ENCODE measurements at places on chromosomes 2 and 18.

GRCh38 chr18:35045806-35046205 is 4.6 kb downstream of the MAPRE2 start:
- no peak for DNase-seq

DNA sequence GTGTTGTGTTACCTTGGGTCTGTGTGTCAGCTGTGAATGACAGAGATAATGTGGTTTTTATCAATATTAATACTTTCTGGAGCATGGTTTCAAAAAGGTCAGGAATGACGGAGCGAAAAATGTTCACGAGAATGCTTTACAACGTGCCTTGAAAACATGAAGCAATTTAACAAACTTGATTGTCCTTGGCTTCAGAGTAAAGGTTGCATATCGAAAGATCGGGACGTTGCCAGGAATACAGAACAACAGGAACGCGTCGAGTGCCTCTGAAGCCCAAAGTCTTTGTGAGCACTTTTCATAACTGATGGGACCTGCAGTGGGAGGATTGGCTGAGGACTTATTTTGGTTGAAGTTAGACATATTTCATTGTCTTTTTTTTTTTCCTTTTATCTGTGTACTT is 206.1 kb downstream of the ZNF407 start:
- no peak for DNase-seq

DNA sequence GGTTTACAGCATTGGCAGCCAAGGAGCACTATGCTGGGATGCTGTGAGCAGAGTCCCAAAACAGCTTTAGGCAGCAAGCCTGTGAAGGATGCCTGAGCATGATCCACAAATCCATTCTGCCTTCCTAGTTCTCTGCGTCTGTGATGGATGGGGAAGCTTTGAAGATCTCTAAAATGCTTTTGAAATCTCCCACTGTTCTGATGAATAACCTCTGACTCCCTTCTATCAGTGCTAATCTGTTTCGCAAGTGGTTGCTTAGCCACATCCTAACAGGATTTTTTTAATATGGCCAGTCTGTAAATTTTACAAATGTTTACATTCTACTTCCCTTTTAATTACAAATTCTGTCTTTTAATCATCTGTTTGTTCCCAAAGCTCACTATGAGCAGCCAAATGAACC is 319.2 kb downstream of the GULP1 start:
- no peak for DNase-seq

DNA sequence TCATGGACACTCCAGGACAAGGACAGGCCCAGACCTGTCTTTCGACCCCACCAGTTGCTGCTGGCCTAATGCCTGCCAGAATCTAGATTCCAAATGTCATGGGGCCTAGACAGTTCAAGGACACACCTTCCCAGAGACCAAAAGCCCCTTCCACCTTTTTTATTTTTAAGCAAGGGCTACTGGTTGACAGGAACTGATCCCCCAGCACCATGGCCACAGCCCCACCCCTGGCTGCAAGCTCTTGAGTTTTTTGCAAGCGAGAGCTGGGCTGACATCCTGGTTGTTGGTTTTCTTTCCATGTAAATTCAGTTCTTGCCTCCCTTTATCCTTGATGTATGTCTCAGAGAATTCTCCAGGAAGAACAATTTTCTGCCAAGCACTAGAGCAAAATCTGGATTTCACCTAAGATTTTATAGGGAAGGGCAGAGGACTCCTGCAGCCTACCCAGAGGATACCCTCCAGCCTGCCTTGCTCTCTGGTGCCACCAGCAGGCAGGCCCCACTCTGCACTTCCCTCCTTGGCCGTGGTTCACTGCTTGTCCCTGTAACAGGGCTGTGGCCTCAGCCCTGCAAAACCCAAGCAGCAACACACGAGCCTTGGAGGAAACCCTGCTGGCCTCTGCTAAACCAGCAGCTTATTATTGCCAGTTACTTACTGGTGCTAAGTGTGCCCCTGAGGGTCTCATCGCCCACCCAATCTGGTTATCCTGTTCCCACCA is 97.7 kb downstream of the TWIST2 start:
- no peak for DNase-seq

- no peak for DNase-seq
Observed at GRCh38 chr18:79818036-79818435, 20.3 kb downstream of the KCNG2 start.

GRCh38 chr2:216486271-216486670 is 12.4 kb upstream of the RPL37A start:
- DNase-seq = no peak

- DNase-seq = no peak
Observed at GRCh38 chr2:221385716-221386115, 186.4 kb downstream of the EPHA4 start.

GRCh38 chr18:49878567-49879270 is 65.4 kb upstream of the ACAA2 start:
- no peak for DNase-seq

Measured in activated CD4-positive, alpha-beta T cell treated with anti-CD3 and anti-CD28 coated beads for 24 hours (primary cell).